Central memory CD4-positive, alpha-beta T cell (primary cell): ENCODE measurements at places on chromosomes 12 and 14.

DNA sequence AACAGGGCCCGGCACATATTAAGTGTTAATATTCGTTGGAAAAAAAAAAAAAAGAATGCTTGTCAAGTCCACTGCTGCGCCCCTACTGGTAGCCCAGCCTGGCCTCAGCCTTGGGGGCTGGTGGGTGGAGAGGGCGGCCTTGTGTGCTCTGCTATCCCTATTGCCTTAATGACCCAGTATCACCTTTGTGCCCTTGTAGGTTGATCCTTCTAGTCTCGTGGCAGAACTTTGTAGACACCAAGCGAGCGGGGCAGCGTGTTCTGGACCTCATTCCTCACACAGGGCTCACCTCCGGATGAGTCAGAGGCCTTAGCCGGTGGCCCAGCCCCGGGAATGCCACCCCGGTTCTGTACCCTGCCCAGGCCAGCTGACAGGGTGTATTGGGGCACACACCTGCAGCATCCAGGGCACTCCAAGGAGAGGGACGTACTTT is 1.8 kb upstream of the RCOR1 start:
- DNase-seq = no peak

- no peak for DNase-seq
Measured at GRCh38 chr12:38448991-38449390, 132.4 kb downstream of the ALG10B start.

DNA sequence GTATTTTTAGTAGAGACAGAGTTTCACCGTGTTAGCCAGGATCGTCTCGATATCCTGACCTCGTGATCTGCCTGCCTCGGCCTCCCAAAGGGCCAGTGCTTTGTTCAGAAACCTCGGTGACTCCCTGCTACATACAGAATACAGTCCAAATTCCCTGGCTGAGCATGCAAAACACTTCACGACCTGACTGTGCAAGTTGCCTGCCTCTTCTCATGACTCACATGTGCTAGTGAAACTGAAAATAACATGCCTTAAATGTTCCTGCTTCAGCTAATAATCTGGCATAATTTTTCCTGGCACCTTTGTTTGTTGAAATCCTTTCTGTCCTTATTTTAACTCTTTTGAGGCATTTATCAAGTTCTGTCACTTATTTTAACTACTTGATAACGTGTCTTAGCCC is 8.2 kb downstream of the DMAC2L start:
- no peak for DNase-seq

DNA sequence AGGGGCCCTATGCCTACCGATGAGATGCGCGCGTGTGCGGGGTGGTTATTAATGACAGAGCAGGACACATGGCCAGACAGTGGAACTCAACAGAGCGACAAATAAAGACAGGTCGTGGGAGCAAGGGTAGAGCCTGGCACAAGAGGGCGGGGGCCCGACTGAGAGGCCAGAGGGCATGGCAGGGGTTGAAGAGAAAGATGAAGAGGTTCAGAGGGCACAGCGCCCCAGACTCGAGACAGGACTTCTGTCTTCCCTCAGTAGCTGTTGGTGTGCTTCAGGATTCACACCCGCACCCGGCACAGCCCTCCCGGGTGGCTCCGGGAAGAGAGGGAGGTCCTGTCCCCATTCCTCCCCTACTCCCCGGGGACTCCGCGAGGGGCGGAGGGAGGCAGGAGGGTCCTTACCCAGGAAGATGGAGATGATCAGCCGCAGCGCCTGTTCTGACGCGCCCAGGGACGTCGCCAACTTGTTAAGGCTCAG is 366 bp downstream of the LPCAT3 start:
- no peak for DNase-seq
